ENCODE measurements at places on chromosomes 4 and X.

GRCh38 chr4:71773004-71773403, 10.9 kb downstream of the GC start:
- DNase-seq: no peak

- no peak for DNase-seq
These were observed 33.5 kb upstream of the CYP2U1 start for GRCh38 chr4:107897823-107898222.

DNA sequence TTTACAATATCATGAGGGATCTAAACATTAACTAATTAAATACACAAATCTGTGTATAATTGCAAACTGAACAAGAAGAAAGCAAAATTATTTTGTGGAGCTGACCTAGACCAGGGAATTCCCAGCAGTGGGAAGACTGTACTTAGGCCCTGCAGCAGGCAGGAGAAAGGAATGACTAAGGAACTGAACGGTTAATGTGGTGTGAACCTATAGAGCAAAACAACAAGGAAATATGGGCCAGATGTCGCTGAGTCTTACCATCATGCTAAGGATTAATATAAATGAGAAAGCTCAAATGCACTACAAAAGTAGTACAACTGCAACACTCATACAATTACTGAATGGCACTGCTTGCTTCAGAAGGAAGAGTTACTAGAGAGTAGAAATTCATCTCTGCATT, 120.3 kb upstream of the ATXN3L start:
- DNase-seq: no peak

DNA sequence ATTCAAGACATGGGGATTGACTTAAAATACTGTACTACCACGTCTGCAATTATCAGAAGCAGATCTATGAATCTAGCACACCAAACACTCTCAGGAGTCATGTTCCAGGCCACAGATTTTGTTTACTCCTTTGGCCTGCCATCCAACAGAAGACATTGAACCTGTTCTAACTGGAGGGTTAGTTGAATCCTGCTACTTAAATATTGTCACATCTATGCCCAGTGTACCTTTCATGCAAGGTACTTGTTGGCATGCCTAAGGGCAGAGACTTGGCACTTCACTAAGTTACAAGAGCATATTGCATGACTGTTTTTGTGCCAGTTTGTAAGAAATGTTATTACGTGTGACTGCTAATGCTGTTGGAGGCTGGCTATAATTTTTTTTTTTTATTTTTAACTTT, 126.9 kb upstream of the BCOR start:
- no peak for DNase-seq

DNA sequence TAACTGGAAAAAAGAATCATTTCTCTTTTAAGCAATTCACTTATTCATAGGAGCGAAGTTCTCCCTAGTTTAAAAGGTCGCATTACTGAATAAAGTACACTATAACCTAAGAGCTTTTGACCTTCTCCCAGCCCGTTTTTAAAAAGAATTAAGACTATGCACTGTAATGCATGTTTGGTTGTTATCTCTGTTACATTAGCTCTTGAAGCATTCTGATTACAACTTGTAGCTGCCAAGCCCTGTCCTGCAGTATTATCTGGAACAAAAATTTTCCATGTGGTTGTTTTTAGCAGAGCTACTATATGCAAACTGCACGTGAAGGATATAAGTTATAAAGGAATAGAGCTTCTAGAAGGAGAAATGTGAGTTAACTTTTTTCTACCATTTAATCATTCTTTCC, 8.1 kb downstream of the GAB1 start:
- no peak for DNase-seq

DNA sequence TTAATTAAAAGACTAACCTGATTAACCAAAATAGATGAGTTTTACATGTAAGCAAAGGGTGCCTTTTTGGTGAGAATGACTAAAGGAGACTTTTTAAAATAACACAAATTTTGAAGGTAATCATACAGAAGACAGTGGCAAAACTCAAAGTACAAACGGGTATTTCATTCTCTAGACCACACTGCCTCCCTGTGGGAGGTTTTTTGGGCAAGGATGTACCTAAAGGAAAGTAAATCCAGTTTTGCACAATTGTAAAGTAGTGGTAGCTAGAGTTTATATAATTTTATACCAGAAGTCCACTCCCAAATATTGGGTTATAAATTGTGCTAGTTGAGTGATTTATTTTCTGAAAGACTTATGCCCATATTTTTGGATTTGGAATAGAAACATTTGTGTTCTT, 201.0 kb downstream of the PAPSS1 start:
- no peak for DNase-seq

DNA sequence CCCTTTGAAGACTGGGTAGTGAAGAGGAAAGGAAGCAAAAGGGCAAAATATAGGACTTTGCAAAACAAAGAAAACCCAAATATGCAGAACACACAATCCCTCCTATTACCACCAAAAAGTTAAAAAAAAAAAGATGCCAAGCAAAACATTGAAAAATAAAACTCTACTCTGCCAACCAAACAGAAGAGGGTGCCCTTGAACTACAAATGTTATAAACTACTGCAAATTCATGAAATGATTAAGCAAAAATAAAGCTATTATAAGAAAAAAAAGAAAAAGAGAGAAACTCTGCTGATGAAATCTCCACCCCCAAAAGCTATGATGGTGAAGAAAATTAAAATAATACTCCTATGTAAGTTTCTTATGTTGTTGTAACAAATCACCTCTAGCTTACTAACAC, 168.5 kb upstream of the STK26 start:
- DNase-seq: no peak

DNA sequence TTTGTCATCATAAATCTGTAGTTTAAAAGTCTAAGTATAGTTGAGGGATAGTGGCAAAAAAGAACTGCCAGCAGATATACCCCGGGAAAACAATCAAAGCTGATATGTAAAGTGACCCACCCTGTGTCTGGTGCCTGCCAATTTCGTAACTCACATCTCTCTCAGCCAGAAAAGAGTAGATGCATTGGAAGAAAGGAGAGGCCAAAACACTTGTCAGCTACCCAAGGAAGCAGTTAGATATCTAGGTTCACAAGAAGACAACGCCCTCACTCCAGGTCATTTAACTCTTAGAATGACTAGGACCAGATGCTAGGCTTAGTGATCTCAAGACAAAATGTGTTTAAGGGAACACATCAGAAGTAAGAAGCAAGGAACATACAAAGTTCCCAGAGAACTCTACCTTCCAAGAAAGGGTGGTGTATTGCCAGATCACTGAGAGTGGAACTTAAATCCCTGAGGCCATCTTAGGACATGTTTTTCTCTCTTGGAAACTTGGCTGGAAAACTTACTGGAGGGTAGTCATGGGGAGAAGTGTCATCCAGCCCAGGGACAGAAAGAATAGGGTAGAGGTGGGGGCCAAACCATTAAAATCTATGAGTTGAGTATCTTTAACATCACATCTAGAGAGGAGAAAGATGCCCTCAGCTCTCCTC, 125.9 kb downstream of the SHISA3 start:
- no peak for DNase-seq

DNA sequence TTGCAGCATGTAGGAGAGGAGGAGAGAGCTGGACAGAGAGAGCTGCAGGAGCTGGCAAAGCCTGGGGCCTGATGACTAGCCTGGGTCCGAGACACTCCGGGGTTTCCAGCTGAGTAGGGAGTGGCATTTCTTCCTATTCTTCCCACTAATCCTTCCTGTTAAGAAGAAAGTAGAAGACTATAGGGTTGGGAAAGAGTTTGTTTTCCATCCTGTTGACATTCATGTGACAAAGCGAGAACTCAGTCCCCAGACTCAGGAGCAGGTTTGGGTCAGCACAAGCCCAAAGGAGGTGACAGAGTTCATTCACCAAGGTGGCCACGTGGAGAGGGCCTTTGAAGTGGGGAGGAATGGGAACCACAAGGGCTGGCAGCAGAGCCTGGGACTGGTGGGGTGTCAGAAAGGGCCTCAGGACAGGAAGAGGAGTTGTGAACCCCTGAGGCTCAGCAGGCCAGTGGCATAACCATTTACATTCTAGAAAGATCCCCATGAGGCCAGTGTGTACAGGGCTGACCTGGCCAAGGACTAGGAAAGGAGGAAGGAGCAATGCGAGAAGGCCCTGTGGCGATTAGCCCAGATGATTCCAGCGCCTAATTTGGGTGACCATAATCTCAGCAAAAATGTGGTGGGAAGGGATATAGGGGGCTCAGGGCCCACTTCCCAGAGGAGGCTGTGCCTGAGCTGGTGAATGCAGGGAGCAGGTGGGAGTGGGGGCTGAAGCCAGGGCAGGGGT, 3.3 kb upstream of the HAUS3 start:
- DNase-seq: peak; percentile 43

DNA sequence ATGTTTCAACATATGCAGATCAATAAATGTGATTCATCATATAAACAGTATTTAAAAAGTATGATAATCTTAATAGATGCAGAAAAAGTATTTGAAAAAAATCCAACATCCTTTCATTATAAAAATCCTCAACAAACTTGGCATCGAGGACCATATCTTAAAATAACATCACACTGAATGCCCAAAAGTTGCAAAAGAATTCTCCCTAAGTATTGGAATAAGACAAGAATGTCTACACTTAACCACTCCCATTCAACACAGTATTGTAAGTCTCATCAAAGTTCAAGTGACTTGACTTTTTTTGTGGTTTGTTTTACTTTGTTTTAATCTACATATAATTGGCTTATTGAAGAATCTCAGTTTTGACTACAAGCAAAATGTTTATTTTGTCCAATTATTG, 779.0 kb upstream of the SLIT2 start:
- no peak for DNase-seq

DNA sequence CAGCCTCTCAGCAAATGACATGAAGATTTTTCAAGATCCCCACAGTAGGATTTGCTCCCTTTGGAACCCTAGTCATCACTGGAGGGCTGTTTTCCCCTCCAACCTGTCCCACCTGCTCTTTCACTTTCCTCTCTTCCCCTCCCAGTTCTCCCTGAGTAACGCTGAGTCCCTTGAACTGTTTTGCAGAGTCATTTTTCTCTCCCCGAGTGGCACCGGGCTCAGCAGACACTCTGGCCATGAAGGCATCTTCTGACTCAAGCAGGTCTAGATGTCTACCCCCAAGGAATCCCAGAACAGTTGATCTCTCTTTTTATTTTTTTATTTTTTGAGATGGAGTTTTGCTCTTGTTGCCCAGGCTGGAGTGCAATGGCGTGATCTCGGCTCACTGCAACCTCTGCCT, 52.2 kb downstream of the HTRA3 start:
- DNase-seq: no peak

- no peak for DNase-seq
These were observed 480.7 kb downstream of the INPP4B start for GRCh38 chr4:142365391-142365790.

- DNase-seq: no peak
These were observed 57.8 kb upstream of the NDST4 start for GRCh38 chr4:115171220-115171619.

DNA sequence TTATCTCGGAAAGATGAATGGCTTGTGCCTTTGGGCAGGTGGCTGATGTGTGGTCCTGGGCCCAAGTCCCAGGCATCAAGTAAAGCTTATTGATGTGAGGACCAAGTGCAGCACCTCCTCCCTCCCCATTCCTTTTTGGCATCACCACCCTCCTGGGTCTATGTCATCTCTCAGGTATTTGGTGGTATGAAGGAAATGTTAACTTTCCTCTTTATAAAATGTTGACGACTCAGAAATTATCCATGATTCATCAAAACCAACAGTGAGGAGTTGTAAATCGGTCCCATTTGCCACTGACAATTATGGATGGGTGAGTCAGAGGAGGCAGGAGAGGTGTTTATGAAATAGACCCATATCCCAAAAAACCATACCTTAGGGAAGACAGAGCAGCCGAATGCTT, 229.4 kb upstream of the GATB start:
- DNase-seq: no peak

- no peak for DNase-seq
These were observed 689.1 kb upstream of the DIAPH2 start for GRCh38 chrX:95995583-95995982.

GRCh38 chr4:105293360-105293759, 146.7 kb downstream of the TET2 start:
- DNase-seq: peak; percentile 50

- peak; percentile 49 for DNase-seq
These were observed 61.0 kb downstream of the HPRT1 start for GRCh38 chrX:134520860-134521390.

DNA sequence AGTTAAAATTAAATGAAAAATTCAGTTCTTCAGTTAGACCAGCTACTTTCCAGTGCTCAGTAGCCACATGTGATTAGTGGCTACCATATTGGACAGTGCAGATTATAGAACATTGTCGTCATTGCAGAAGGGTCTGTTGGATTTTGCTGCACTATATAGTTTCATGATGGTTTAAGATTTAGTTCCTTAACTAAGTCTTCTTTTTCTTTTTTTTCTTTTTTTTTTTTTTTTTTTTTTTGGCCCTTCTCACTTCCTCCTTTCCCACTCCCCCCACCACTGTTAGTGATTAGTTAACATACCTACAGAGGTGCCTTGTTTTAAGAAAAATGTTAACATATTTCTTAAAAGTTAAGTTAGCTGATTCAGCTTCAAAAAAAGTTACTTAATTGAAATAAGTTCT, 9.0 kb downstream of the RAB9A start:
- no peak for DNase-seq

GRCh38 chr4:147987252-147987651, 255.4 kb downstream of the ARHGAP10 start:
- no peak for DNase-seq

DNA sequence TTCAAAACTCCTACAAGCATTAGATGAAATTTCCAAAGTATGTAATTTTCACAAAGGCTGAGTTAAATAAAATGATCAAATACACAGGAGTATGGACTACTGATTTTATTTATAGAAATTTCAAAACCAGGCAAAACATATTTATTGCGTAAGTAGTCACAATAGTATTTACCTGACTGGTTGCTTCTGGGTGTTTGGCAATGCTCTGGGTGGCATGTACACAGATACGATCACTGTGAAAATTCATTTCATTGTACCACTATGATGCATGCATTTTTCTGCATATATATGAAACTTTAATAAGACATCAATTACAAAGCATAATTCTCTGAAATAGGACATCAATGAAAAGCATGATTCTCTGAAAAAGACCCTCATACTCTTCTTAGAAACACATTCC, 384.2 kb downstream of the TLL1 start:
- DNase-seq: no peak

All from inflammatory macrophage treated with lipopolysaccharide for 1 hour (primary cell).